ENCODE measurements at places on chromosomes 7 and 10.

GRCh38 chr10:80924063-80924952 is 386.6 kb downstream of the SH2D4B start:
- H3K27me3 ChIP-seq, result no peaks in the 10 kb centered on the region
- H3K4me3 ChIP-seq, result no peak overlapping the region
- no peak overlapping the region for H3K27ac ChIP-seq
- peak; percentile 77 for DNase-seq

DNA sequence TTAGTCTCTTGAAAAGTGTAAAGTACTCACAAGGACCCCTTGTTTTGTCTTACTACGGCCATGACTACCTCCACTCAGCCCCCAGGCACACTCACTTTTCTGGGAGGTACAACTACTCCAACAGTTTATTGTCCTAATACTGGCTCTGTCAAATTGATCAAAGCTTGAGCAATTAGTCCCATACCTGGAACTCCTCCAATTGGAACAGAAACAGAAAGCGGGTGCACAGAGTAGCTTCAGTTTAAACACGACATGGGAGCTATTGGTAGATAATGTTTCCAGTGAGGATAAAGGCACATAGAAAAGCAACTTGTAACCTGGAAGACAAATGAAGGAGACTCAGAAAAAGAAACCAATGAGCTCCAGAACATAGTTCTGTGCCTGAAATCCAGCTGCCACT is 7.7 kb upstream of the GPR37 start:
- H3K27me3 ChIP-seq, result no peaks in the 10 kb centered on the region
- H3K4me1 ChIP-seq, result no peaks in the 10 kb centered on the region
- no peak for DNase-seq
- H3K4me3 ChIP-seq, result no peak overlapping the region

DNA sequence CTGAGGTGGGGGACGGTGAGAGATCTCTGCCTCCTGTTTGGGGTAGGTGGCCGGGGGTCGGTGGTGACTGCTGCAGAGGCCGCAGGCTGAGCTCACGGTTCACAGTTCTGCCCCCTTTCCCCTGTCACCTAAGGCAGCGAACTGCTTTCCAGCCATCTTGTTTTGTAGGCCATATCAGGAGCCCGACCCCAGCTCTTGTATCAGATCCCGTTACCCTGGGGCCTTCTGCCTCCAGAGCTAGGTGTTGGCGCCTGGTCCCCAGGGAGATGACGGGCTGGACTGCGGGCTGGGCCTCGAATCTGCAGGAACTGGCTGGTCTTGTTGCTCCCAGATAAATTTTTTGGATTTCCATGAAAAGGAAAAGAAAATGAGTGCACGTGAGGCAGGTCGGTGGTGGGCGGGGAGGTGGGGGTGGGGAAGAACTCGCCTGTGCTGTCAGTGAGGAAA is 183.0 kb downstream of the DNAJB6 start:
- H3K4me3 ChIP-seq, result no peak overlapping the region
- no peaks in the 10 kb centered on the region for H3K27me3 ChIP-seq
- no peaks in the 10 kb centered on the region for H3K36me3 ChIP-seq
- H3K27ac ChIP-seq, result no peak overlapping the region
- DNase-seq, result no peak

GRCh38 chr10:7277867-7278266 is 133.0 kb downstream of the SFMBT2 start:
- no peak for DNase-seq
- no peaks in the 10 kb centered on the region for H3K27me3 ChIP-seq
- H3K36me3 ChIP-seq, result no peaks in the 10 kb centered on the region

DNA sequence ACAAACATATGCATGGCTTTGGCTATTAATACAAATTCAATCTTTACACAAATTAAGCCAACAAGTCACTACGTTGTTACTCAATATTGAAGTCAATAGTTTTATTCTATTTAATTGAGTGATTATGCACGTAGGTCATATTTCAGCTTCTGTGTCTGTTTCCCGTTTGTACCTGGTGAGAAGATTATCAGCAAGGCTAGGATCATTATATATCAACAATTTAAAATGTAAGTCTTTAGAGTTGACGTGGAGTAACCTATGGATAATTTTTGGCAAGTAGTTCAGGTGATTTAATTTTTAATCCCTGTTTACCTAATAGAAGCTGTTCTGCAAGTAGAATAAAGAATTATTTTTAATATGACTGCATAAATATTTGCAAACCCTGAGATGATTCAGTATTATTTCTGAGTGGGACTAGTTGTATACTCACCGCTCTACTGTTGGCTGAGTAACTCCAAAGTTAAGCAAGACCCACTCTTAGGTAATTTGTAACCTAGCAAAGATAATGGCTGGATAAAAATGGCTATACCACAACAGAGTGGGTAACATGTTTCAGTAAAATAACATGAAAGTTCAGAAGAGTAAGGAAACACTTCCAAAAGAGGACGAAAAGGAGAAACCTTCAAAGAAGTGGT is 161.0 kb downstream of the HGF start:
- H3K4me1 ChIP-seq, result no peaks in the 10 kb centered on the region
- no peaks in the 10 kb centered on the region for H3K36me3 ChIP-seq
- no peak overlapping the region for H3K27ac ChIP-seq
- no peaks in the 10 kb centered on the region for H3K27me3 ChIP-seq

GRCh38 chr7:6691103-6691502 is 15.6 kb downstream of the ZNF12 start:
- H3K27me3 ChIP-seq, result no peaks in the 10 kb centered on the region
- peaks cover 62% of the 10 kb centered on the region for H3K36me3 ChIP-seq
- H3K4me1 ChIP-seq, result no peaks in the 10 kb centered on the region
- H3K4me3 ChIP-seq, result no peak overlapping the region

- H3K27ac ChIP-seq, result no peak overlapping the region
- H3K27me3 ChIP-seq, result no peaks in the 10 kb centered on the region
- no peak for DNase-seq
- no peaks in the 10 kb centered on the region for H3K4me1 ChIP-seq
- no peak overlapping the region for H3K4me3 ChIP-seq
Observed at GRCh38 chr7:6299774-6300173, 27.4 kb upstream of the CYTH3 start.

GRCh38 chr7:131152766-131153165 is 174.9 kb upstream of the MKLN1 start:
- no peaks in the 10 kb centered on the region for H3K4me1 ChIP-seq
- no peak for DNase-seq
- H3K4me3 ChIP-seq, result no peak overlapping the region
- no peaks in the 10 kb centered on the region for H3K36me3 ChIP-seq

DNA sequence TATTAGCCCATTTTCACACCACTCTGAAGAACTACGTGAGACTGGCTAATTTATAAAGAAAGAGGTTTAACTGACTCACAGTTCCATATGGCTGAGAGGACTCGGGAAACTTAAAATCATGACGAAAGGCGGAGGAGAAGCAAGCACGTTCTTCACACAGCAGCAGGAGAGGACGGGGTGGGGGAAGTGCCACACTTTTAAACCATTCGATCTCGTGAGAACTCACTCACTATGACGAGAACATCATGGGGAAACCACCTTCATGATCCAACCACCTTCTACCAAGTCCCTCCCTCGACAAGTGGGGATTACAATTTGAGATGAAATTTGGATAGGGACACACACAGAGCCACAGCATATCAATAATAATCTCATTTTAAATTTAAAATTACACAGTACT is 80.2 kb downstream of the VWDE start:
- H3K27ac ChIP-seq, result no peak overlapping the region
- no peak overlapping the region for H3K4me3 ChIP-seq
- H3K36me3 ChIP-seq, result no peaks in the 10 kb centered on the region
- H3K4me1 ChIP-seq, result no peaks in the 10 kb centered on the region
- no peaks in the 10 kb centered on the region for H3K27me3 ChIP-seq
- DNase-seq, result no peak

DNA sequence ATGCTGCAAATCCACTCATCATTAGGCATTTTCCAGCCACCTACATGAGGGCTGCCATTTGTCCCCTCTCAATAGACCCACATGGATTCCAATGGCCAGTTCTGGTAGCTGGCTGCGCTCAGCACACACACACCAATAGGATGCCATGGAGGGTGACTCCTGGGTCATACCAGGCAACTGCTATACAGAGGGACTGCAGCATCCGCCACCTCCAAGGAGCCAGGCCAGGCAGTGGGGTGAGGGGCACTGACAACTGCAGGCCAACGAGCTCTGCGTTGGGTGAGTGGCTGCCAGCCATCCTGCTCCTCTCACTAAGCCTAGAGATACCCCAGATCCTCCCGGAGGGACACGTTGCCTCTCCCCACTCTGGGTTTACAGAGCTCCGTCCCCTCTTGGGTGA is 118.8 kb upstream of the NANOS1 start:
- no peaks in the 10 kb centered on the region for H3K4me1 ChIP-seq
- no peaks in the 10 kb centered on the region for H3K27me3 ChIP-seq
- H3K36me3 ChIP-seq, result no peaks in the 10 kb centered on the region
- H3K4me3 ChIP-seq, result no peak overlapping the region
- H3K27ac ChIP-seq, result no peak overlapping the region
- DNase-seq, result no peak

DNA sequence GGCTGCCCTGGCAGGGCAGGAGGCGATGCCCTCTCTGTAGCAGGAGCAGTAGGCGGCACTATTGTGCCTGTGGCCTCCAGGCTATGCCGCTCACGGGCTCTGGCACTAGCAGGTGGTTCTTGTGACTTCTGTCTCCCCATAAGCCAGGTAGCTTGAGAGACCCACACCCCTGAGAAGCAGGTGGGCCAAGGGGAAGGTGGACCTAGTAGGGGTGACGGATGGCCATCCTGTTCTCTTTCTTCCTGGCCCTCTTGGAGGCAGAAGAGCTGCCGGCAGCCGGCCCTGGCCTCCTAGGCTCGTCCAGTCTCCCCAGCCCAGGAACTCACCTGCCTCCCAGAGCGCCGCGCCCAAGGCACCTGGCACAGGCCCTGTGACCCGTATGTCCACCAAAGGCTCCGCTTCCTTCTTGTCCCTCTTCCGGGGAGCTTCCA is 15.4 kb downstream of the MMRN2 start:
- H3K4me1 ChIP-seq, result peaks cover 3% of the 10 kb centered on the region
- no peak overlapping the region for H3K4me3 ChIP-seq
- no peaks in the 10 kb centered on the region for H3K36me3 ChIP-seq
- H3K27ac ChIP-seq, result no peak overlapping the region

DNA sequence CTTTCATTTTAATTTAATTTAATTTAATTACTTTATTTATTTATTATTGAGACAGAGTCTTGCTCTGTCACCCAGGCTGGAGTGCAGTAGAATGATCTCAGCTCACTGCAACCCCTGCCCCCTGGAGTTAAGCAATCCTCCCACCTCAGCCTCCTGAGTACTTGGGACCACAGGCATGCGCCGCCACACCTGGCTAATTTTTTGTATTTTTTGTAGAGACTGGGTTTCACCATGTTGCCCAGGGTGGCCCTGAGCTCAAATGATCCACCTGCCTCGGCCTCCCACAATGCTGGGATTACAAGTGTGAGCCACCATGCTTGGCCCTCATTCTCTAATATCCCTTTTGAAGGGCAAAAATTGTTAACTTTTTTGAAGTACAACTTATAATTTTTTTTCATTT is 92.9 kb downstream of the XRCC2 start:
- no peaks in the 10 kb centered on the region for H3K36me3 ChIP-seq
- H3K4me3 ChIP-seq, result no peak overlapping the region
- no peak for DNase-seq

Measured in H1 (cell line).